Daoy (cell line): ENCODE measurements at places on chromosomes 3 and 15.

DNA sequence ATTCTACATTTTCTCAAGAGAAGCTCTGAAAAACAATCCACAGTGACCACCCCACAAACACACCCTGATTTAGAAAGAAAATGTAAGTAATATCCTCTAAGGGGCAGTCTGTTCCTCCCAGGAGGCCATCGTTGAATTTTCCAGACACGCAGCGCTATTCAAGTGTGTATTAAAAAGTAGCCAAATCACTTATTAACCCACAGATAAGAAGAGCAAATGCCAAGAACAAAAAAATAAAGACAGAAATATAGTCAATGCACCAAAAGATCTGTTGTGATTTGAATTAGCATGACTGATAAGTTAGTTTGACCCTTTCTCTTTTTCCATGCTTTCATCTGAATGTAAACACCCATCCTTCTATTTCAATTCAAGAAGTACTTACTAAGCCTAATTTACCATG is 622.8 kb upstream of the ZNF385D start:
- DNase-seq, result no peak

DNA sequence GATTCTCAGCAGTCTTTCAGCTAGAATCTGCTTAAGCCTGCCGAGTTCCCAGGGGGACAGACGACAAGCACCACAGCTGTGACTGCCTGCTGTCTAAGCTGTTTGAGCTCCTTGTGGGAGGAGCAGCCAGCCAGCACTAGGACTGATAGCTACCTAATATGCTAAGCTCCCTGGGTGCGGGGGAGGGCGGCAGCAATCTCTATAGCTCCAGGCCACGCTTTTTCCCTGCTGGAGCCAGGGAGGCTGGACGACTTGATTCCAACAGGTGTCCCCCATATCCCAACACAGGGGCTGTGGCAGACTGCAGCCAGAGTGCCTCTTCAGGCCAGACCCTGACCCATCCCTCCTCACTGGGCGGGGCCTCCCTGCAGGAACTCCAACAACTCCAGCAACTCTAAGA is 134.1 kb upstream of the ARPP21 start:
- DNase-seq, result no peak

GRCh38 chr15:38557921-38558320 is 6.7 kb downstream of the RASGRP1 start:
- DNase-seq, result no peak

- no peak for DNase-seq
Observed at GRCh38 chr3:53100818-53101466, 29.3 kb downstream of the RFT1 start.

- no peak for DNase-seq
Observed at GRCh38 chr15:85849946-85850345, 55.2 kb upstream of the KLHL25 start.

DNA sequence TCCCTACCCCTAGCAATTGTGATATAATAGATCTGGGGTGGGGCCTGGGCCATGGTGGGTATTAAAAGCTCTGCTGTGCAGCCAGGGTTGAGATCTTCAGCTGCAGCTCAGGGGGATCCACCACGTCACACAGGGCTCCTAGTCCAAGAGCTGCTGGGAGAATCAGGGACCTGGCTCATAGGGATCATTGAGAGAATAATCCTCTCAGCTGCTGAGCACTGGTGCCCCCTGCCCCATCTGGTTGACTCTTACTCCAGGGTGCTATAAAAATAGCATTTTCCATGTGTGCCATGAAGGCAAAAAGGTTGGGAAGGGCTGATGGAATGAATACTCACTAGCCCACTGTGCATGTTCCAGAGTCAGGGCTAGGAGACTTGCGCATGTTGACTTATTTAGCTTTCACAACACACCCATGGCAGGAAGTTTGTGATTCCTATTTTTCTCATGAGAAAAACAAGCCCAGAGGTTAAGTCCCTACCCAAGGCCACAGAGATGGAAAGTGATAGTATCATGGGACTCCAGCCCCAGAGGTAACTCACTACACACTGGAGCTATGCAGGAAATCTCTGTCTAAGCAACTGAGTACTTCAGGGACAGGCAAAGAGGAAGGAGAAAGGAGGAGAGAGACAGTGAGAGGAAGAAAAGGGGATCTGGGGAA is 94.6 kb upstream of the HERC1 start:
- no peak for DNase-seq

DNA sequence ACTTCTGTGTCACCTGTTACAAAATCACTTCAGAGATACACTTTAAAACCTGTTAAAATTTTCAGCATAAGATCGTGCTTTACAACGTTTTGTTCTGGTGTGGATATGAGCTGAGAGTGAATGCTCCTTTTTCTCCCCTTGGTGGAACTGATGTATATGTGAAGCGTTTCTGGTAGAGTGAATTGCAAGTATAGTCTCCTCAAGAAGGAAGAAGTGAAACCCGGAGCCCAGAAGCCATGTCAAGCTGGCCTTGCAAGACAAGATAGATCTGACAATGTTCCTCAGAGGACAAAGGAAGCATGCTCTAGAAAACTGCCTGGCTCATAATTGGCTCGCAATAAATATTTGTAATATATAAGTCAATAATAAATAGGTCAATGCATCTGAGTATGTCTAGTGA is 23.6 kb downstream of the SERPINI2 start:
- no peak for DNase-seq

DNA sequence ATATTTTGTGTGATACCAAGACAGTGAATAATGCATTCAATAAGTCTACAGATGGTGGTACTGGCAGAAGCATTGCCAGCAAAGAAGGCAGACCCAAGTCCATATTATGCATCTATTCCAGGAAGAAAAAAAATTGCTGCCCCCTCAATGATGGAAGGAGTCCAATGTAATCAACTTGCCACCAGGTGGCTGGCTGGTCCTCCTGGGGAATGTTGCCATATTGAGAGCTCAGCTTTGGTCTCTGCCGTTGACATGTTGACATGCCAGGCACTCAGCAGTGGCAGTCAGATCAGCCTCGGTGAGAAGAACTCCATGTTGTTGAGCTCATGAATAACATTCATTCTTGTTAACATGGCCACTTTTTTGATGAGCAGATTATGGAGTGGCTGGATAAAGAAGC is 298.5 kb downstream of the IGSF11 start:
- DNase-seq, result no peak

- no peak for DNase-seq
Observed at GRCh38 chr3:173988909-173989308, 591.4 kb downstream of the NLGN1 start.
